ENCODE measurements at places on chromosomes 6 and 20. TPM values are rescaled to one million over a fixed set of nuclear protein-coding genes. Genes with fewer than 3 reads are reported as not detected.

DNA sequence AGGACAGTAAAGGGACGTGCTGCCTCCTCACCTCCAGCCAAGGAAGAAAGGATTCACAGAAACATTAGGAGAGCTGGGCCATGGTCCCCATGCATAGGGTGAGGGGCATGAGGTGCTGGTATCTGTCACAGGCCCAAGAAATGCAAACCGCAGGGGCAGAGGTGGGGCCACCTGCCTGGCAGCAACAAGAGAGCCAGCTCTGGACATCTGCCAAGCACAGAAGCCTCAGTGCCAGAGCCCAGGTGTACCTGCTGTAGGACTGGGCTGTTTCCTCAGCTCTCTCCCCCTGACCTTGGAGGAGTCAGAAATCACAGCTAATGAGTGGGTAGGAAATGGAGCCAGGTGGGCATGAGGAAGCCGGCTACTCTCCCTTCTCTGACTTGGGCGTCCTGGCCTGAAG, 45.3 kb downstream of the SLC2A12 start:
- DNase-seq, result no peak

DNA sequence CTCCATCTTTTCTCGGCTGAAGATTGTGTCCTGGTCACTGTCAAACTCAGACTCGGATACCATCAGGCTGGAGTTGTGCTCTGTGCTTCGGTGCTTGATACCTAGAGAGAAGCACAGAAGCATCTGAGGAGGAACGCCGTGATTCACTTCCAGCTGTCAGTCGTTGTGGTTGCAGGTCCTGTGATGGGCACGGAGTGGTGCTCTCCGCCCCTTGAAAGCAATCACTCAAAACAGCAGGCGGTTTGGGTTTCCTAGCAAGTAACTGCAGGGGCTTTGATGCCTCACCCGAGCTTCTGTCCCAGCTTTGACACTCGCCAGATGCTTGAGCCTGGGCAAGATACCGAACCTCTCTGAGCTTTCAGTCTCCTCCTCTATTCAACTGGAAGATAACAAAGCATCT, 52.5 kb downstream of the ALDH5A1 start:
- DNase-seq, result peak; percentile 1

DNA sequence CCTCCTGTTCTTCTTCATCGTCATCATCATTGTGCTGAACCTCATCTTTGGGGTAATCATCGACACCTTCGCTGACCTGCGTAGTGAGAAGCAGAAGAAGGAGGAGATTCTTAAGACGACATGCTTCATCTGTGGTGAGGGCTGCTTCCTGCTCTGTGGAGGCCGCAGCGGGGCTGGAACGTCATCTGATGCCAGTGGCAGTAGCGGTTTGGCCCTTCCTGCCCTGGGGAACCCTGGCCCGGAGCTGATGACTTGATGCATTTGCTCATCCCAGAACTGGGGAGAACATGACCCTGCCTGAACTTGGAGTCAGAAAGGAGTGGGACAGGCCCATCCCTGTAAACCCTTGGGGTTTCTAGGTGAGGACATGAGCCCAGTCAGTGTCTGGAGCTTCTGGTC, 18.7 kb downstream of the UQCC2 start:
- no peak for DNase-seq

FAM184A gene
- 9.1 TPM for polyA plus RNA-seq
